A172 (cell line): ENCODE measurements at places on chromosomes 2 and 18. TPM values are rescaled to one million over a fixed set of nuclear protein-coding genes. Genes with fewer than 3 reads are reported as not detected.

- no peak for DNase-seq
These were observed 117.9 kb downstream of the NRP2 start for GRCh38 chr2:205800224-205800623.

DNA sequence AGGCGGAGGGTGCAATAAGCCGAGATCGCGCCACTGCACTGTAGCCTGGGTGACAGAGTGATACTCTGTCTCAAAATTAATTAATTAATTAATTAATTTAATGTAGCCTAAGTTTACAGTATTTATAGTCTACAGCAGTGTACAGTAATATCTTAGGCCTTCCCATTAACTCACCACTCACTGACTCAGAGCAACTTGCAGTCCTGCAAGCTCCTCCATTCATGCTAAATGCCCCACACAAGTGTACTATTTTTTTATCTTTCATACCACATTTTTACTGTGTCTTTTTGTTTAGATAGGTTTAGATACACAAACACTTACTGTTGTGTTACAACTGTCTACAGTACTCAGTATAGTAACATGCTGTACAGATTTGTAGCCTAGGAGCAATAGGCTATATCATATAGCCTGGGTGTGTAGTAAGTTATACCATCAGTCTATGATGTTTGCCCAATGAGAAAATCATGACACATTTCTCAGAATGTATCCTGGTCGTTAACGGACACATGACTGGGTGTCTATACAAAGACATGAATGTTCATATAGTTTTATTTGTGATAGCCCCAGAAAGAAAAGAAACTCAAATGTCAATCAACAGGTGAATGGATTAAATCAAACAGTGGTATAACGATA lies 15.8 kb upstream of the RNU2-63P start:
- DNase-seq = no peak

The ASXL3 gene
- not detected in 2 replicates for total RNA-seq

DNA sequence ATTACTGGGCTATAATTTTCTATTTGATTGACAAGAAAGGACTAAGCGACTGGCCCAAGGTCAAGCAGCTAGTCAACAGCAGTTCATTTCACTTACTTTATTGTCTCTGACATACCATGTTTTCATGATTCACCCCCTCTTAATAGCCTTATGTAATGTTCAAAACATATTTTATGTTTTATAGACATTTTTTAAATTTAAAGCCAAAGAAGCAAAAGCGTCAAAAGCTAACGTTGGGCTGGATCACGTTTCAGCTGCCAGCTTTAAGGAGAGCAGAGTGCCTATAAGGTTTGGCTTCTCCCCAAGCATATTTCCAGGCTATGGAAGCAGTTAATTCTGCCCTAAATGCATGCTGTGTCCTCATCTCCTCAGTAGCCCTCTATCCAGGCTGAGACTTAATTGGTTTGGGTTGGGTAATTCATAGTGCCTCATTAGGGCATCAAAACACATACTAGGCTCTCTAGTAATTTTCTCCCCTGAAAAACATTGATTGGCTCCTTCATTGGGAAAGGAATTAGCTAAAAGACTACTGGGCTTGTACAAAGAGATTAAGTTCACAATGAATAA lies 94.8 kb upstream of the CREB1 start:
- DNase-seq = no peak

- DNase-seq = no peak
These were observed 123.7 kb downstream of the MAP4K4 start for GRCh38 chr2:101821059-101821805.

GRCh38 chr2:143205106-143205764 lies 76.0 kb downstream of the ARHGAP15 start:
- DNase-seq = no peak

DNA sequence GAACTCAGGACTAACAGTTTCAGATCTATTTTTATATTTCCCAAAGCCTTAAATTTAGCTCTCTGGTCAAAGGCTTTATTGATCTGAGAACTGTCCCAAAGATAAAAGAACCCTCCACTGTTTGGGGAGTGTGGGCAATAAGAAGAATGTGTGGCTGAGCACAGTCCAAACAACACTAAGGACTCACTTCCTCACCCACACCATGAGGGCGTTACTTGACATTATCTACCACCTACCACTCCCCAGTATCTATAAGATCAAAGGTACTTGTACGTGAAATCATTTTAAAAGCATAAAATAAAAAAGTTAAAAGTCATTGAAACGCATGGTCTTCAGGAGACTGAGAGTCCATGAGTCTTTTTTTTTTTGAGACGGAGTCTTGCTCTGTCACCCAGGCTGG lies 54.6 kb upstream of the NFU1 start:
- DNase-seq = no peak

The C2orf66 gene
- total RNA-seq = 0.26 TPM in 1 of 2 replicates, not detected in the other

The NAT8 gene
- total RNA-seq = not detected in 2 replicates

DNA sequence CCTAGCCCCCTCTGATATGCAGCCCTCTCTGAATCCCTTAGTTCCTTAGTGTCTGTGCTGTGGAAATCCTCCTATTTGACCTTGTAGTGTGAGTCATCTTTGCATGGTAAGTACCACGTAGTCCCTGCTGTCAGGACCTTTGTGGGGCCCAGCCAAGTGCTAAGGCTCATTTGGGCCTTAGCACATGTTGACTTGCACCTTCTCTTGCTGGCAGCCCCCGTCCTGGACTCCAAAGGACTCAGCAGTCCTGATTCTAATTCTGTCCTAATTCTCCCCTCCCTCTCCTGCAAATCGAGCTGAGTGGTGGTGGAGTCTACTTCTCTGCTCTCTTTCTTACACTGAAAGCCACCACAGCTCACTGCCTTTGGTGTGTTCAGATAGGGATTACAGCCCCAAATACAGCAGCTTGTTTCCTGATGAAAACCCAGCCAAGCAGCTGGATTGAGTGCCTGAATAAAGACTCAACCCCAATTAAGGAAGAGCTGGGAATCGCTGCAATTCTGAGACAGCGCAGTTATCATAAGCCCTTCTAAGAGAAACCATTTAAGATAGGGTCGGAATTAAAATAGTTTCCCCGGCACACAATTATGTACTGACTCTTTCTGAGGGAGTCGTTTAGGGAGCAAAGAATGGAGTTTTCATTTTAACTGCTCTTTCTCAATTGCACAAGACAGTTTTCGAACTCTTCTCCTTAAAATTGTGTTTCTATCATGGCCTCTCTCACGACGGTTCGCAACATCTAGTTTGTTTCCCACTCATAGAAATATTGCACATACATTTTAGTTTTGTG lies 215.6 kb upstream of the TNP1 start:
- no peak for DNase-seq

DNA sequence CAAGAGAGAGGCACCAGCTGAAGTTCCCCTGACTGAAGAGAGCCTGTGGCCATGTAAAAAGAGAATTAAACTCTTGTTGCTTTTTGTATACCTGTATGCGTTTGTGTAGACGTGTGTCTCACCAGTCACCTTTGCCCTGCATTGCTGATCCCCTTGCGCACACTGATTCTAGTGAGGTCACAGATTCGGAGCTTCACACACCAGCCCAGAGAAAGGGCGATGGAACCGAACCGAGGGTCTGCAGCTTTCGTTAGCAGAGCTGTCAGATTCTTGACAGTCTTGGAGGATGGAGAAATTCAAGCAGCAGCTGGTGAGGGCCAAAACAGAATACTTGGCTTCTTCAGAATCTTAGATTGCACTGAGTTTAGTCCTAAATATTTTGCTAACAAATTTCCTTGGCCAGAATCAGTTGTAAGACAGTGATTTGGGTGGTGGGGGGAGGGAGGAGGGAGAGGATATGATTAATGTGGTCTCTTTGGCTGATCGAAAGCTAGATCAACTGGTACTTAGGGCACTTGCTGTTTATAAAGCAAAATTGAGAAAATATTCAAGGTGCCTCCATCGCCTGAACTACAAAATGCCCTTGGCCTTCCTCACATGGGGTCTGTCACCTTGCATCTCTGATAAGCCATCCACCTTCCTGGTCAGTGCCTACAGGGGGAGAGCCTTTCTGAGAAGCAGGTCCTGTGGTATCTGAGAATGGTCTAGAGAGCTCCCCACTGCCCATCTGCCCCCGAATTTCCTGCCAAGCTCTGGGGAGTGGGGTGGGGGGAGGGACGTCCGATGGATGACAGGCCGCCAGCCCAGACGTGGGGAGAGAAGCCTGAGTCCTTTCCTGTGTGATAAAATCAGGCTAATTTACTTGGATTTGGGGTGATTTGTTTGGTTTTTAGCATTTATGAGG lies 123.5 kb downstream of the CABLES1 start:
- DNase-seq = no peak

The BUB1 gene
- 111 and 113 TPM in 2 replicates for total RNA-seq

The ICOS gene
- not detected in 2 replicates for total RNA-seq

- peak; percentile 60 for DNase-seq
These were observed 61.3 kb upstream of the ITSN2 start for GRCh38 chr2:24421668-24422067.

- peak; percentile 62 for DNase-seq
These were observed 673.0 kb downstream of the ARHGAP15 start for GRCh38 chr2:143802242-143802641.

- no peak for DNase-seq
These were observed 142.3 kb downstream of the TANC1 start for GRCh38 chr2:159110784-159111183.

GRCh38 chr2:179751163-179751809 lies 110.1 kb downstream of the ZNF385B start:
- DNase-seq = peak; percentile 22

DNA sequence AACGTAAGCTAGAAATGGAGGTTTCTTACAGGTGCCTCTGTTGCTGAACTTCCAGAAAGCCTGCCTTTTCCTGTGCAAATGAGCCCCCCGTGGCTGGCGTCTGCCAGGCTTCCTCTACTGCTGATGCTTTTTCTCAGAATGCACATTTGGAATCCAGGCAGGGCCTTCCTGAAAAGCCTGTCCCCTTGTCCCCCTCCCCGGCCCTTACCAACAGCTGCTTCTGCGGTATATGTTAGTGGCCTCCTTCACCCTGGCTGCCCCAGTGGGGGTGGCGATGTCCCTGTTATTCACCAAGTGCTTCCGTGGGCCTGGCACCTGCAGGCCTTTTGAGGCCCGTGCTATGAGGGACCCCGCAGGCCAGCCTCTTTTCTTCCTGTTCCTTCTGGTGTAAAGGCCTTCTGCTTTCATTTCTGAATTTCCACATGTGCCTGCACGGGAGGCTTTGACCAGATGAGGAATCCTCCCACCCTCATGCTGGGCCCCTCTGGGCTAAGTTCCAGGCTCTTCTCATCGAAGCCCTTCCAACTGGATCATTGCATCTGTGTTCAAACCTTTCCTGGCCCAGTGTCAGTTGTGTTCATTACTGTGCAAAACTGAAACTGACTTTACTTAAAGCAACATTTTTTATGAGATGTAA lies 10.4 kb downstream of the CNDP2 start:
- no peak for DNase-seq

DNA sequence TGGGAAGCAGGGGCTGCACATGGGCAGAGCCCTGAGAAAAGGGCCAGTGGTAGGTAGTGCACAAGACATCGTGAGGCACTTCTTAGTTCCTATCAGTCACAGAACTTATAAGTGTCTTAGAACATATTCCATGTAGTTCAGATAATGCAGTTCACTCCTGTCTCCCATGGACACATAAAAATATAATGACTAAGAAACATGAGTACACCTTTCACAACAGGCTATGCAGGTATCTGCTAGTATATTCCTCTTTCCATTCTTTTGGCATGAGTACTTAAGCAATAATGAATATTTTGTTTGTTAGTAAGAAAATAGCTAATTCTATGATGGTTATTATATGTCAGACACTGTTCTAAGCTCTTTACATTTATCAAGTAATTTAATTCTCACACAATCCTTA lies 808.4 kb downstream of the BCL11A start:
- no peak for DNase-seq

DNA sequence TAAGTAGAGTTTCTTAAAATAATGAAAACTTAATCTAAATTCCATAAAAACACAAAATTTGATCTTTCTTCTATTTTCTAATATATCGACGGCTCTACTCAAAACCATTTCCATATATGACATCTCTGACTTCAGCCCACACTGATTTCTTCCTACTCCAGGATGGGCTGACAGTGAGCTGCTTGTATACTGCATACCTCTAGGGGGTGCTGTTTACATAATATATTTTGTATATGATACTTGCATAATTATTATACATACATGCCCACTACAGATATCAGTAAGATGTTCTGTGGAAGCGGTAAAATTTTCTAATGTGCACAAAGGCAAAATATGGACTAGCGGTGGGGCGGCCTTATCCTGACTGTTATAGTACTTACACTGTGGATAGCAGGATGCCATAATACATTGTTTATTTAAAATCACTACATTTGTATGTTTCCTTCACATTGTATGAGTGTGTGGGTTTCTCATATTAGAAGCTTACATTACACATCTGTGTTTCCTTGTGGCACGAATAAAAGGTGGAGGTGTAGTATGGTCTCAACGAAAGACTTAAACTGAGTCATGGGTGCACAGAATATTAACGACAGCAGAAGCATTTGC lies 66.1 kb upstream of the NXPH2 start:
- DNase-seq = peak; percentile 29

GRCh38 chr2:66301022-66301766 lies 133.7 kb upstream of the MEIS1 start:
- no peak for DNase-seq
